Suprapubic skin (tissue), 4 donors: ENCODE measurements at places on chromosomes 5 and 9. TPM values are rescaled to one million over a fixed set of nuclear protein-coding genes. Genes with fewer than 3 reads are reported as not detected.

Gene KCNN2
- 0.62 TPM for total RNA-seq

Gene AQP7
- 66.5 TPM for total RNA-seq

Gene MED7
- 7.7 TPM for total RNA-seq

Gene ARHGEF37
- total RNA-seq = 75.3 TPM

Gene SLC45A2
- total RNA-seq = 1.2 TPM

DNA sequence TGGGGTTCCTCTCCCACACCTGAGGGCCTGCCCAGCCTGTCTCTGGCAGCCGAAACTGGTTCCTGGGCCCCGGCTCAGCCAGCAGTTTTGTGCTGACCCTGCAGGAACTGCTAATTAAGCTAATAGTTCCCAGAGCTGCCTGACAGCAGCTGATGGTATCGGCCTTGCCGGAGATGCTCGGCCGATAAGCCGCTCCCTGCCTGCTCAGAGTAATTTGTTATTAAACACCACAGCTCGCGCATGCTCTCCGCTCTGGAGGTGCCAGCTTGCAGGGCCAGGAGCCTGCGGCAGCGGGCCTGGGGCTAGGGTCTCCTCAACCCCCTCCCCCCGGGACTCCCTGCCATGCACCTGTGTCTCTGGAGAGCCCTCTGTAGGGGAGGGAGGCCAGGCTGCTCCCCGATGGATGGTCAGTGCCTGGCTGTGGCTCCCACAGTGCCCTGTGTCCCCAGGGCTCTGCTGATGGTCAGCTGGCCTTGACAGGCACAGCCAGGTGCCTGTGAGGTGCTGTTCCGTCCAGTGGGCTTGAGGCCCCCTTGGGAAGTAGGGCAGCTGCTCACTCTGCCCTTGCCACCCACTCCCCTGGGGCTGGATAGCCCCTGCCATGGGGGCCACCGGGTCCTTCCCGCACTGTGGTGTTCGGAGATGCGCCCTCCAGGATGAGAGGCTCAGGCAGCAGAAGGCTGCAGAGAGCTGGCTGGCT lies 41.7 kb downstream of the RXRA start:
- peak overlapping the region; percentile 92 for H3K27ac ChIP-seq
- no peak for DNase-seq
- H3K4me1 ChIP-seq = peaks cover 96% of the 10 kb centered on the region

- peak overlapping the region; percentile 49 for H3K27ac ChIP-seq
- peaks cover 10% of the 10 kb centered on the region for H3K4me1 ChIP-seq
Measured at GRCh38 chr9:109253637-109254284, 67.1 kb downstream of the EPB41L4B start.

GRCh38 chr5:139744471-139745131 lies 51.0 kb upstream of the PSD2 start:
- H3K27ac ChIP-seq = no peak overlapping the region
- H3K36me3 ChIP-seq = no peaks in the 10 kb centered on the region
- DNase-seq = no peak
- H3K4me1 ChIP-seq = peaks cover 38% of the 10 kb centered on the region
- H3K4me3 ChIP-seq = no peak overlapping the region

GRCh38 chr9:967436-967835 lies 9.0 kb upstream of the DMRT3 start:
- H3K4me1 ChIP-seq = peaks cover 33% of the 10 kb centered on the region
- no peaks in the 10 kb centered on the region for H3K36me3 ChIP-seq
- H3K4me3 ChIP-seq = no peak overlapping the region
- H3K27ac ChIP-seq = no peak overlapping the region
- no peak for DNase-seq

- H3K27me3 ChIP-seq = no peaks in the 10 kb centered on the region
- H3K27ac ChIP-seq = no peak overlapping the region
- H3K36me3 ChIP-seq = no peaks in the 10 kb centered on the region
- no peak for DNase-seq
Measured at GRCh38 chr5:10161778-10162177, 87.9 kb downstream of the ATPSCKMT start.

GRCh38 chr9:77770340-77770739 lies 122.2 kb upstream of the GNA14 start:
- no peak overlapping the region for H3K4me3 ChIP-seq
- H3K27me3 ChIP-seq = no peaks in the 10 kb centered on the region
- DNase-seq = no peak
- no peak overlapping the region for H3K27ac ChIP-seq
- peaks cover 5% of the 10 kb centered on the region for H3K36me3 ChIP-seq
- no peaks in the 10 kb centered on the region for H3K4me1 ChIP-seq

GRCh38 chr5:5271786-5272321 lies 131.7 kb downstream of the ADAMTS16 start:
- H3K4me1 ChIP-seq = peaks cover 7% of the 10 kb centered on the region
- H3K27ac ChIP-seq = no peak overlapping the region
- H3K4me3 ChIP-seq = no peak overlapping the region
- no peaks in the 10 kb centered on the region for H3K27me3 ChIP-seq
- no peaks in the 10 kb centered on the region for H3K36me3 ChIP-seq
- no peak for DNase-seq

GRCh38 chr9:2939368-2939767 lies 95.5 kb upstream of the PUM3 start:
- no peaks in the 10 kb centered on the region for H3K36me3 ChIP-seq
- H3K4me1 ChIP-seq = no peaks in the 10 kb centered on the region
- no peaks in the 10 kb centered on the region for H3K27me3 ChIP-seq
- no peak for DNase-seq
- no peak overlapping the region for H3K27ac ChIP-seq
- no peak overlapping the region for H3K4me3 ChIP-seq

DNA sequence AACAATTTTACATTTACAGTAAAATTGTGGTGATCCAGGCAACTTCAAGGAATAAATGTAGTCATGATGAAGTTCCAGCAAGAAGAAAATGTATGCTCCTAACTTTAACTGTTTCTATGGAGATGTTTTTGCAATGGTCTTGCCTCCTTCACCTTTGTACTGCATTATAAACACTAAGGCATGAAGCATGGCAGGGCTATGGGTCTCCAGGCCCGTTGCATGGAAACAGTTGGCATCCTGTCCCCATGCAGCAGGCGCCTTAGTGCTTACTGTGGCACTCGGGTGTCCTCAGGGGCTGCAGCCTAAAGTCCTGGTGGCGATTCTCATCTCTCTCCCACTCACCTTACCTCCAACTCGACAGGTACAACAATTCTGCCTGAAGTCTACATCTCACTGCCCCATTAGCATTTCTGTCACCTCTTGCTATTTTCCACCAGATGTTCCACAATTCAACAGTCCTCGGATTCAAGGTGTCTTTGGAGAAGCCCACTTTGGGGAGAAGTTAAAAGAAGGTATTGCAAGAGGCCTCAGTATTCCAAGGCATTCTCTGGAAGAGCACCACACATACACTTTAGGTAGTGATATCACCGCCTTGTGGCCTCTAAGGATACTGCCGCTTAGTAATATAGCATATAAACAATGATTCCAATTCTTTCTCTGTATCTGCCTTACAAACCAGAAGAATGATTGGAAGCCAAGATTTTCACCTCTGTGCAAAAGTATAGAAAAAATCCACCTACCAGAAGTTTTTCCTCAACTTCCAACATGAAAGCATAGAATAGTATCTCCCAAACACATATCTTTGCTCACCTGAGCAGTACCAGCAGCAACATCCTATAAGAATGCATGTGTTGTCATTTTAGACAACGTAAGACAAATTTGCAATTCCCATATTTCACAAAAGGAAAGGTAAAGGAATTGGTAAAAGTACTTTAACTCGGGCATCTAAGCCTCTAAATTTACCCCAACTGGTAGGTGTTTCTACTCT lies 5.1 kb downstream of the LIFR start:
- H3K27me3 ChIP-seq = peaks cover 4% of the 10 kb centered on the region
- peak overlapping the region; percentile 12 for H3K4me3 ChIP-seq
- peaks cover 13% of the 10 kb centered on the region for H3K4me1 ChIP-seq
- DNase-seq = no peak

DNA sequence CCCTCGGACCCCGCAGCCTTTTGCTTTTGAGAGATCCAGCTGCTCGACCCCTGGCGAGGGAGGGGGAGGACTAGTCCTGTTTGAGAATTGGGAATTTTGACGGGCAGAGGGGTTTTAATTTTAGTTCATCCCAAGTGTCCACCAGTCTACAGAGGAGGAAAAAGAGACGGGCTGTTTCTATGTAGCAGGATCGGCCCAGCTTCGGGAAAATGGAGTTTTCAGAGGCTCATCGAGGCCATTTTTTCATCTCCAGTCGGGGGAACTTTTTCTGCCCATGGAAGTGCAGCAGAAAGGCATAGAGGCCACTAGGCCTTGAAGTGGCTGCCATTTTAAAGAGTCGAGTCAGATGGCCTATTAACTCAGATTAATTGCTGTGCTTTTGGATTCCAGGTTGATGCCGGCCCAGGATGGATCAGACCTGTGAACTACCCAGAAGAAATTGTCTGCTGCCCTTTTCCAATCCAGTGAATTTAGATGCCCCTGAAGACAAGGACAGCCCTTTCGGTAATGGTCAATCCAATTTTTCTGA lies 1.2 kb downstream of the NSD1 start:
- DNase-seq = no peak
- H3K4me1 ChIP-seq = peaks cover 58% of the 10 kb centered on the region
- peak overlapping the region; percentile 92 for H3K27ac ChIP-seq

DNA sequence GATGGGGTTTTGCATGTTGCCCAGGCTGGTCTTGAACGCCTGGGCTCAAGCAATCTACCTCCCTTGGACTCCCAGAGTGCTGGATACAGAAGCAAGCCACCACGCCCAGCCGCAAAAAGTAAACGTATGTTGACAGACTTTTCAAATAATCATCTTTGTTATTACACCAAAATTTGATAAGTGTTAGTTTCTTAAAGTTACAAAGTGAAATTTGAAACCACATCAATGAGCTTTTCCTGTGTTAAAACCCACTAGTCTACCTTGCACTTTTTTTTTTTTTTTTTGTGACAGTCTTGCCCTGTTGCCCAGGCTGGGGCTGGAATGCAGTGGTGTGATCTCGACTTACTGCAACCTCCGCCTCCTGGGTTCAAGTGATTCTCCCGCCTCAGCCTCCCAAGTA lies 29.9 kb downstream of the SPACA9 start:
- H3K4me3 ChIP-seq = no peak overlapping the region
- H3K27me3 ChIP-seq = no peaks in the 10 kb centered on the region
- no peaks in the 10 kb centered on the region for H3K4me1 ChIP-seq
- peaks cover 83% of the 10 kb centered on the region for H3K36me3 ChIP-seq
- no peak for DNase-seq

GRCh38 chr5:173187054-173187743 lies 42.9 kb downstream of the BNIP1 start:
- H3K4me3 ChIP-seq = no peak overlapping the region
- H3K27ac ChIP-seq = no peak overlapping the region
- no peak for DNase-seq
- no peaks in the 10 kb centered on the region for H3K27me3 ChIP-seq
- H3K4me1 ChIP-seq = no peaks in the 10 kb centered on the region
- H3K36me3 ChIP-seq = no peaks in the 10 kb centered on the region

- peaks cover 28% of the 10 kb centered on the region for H3K36me3 ChIP-seq
- no peak overlapping the region for H3K4me3 ChIP-seq
- no peaks in the 10 kb centered on the region for H3K27me3 ChIP-seq
- H3K27ac ChIP-seq = no peak overlapping the region
Measured at GRCh38 chr9:32566770-32567169, 6.2 kb downstream of the NDUFB6 start.

- H3K27me3 ChIP-seq = no peaks in the 10 kb centered on the region
- no peak overlapping the region for H3K27ac ChIP-seq
- H3K36me3 ChIP-seq = no peaks in the 10 kb centered on the region
- H3K4me1 ChIP-seq = peaks cover 18% of the 10 kb centered on the region
Measured at GRCh38 chr9:12973710-12974109, 198.9 kb downstream of the LURAP1L start.

- no peaks in the 10 kb centered on the region for H3K36me3 ChIP-seq
- H3K4me1 ChIP-seq = peaks cover 20% of the 10 kb centered on the region
- H3K27me3 ChIP-seq = peaks cover 21% of the 10 kb centered on the region
- H3K27ac ChIP-seq = peak overlapping the region; percentile 71
Measured at GRCh38 chr5:157574456-157575380, 857 bp downstream of the ADAM19 start.

- no peaks in the 10 kb centered on the region for H3K27me3 ChIP-seq
- peak; percentile 32 for DNase-seq
- no peak overlapping the region for H3K4me3 ChIP-seq
- H3K27ac ChIP-seq = no peak overlapping the region
- peaks cover 4% of the 10 kb centered on the region for H3K36me3 ChIP-seq
- peaks cover 5% of the 10 kb centered on the region for H3K4me1 ChIP-seq
Measured at GRCh38 chr9:97384406-97385262, 27.3 kb upstream of the TDRD7 start.

DNA sequence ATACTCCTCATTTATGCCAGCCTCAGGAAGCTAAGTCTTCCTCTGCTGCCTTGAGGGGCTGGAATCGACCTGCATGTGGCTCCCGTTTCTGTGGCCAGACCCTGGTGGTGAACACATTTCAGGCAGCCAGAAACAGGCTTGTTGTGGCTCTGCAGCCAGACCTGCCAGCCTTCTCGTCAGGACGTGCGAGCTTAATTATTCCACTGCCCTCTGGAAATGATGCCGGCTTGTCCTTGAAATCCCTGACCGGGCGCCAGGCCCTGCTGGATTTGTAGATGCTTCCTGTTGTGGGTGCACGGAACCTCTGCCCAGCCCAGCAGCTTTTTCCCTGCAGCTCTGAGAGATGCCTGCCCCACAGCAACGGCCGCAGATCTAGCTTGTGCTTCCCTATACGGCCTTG lies 41.6 kb downstream of the PDZD2 start:
- no peak overlapping the region for H3K27ac ChIP-seq
- no peak for DNase-seq
- no peak overlapping the region for H3K4me3 ChIP-seq
- no peaks in the 10 kb centered on the region for H3K4me1 ChIP-seq

DNA sequence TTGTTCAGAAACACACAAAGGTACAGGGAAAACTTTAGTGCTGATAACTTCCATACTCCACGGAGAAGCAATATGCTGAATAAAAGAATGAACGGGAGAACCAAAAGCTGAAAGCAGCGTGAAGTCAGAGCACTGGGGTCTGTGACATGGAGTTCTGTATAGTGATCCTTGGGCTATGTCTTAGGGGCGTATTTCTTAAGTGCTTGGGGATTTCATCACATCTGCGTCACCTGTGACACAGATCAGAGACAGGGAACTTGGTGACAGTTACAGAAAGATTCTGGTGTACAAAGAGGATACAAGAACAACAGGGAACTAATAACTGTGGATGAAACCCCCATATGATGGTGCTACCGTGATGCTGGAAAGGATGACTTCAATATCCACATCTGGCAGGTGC lies 81.9 kb downstream of the MARCHF3 start:
- DNase-seq = no peak
- H3K27me3 ChIP-seq = no peaks in the 10 kb centered on the region
- H3K4me1 ChIP-seq = no peaks in the 10 kb centered on the region
- H3K4me3 ChIP-seq = no peak overlapping the region
- no peaks in the 10 kb centered on the region for H3K36me3 ChIP-seq
- H3K27ac ChIP-seq = no peak overlapping the region
